ENCODE measurements at places on chromosomes 2 and 18. TPM values are rescaled to one million over a fixed set of nuclear protein-coding genes. Genes with fewer than 3 reads are reported as not detected.

Gene DCAF17
- 9.7 TPM for total RNA-seq

Gene DSC2
- 184 TPM for total RNA-seq

Gene FMNL2
- total RNA-seq: 17.5 TPM

Gene SERPINB5
- total RNA-seq: 6.1 TPM

Gene ADAM23
- total RNA-seq: 0.93 TPM

Gene SGPP2
- total RNA-seq: 54.0 TPM

Gene FNDC4
- 0.64 TPM for total RNA-seq

Gene ATP6V1C2
- total RNA-seq: 1.4 TPM

Gene MYOM1
- total RNA-seq: 2.8 TPM

Gene ABHD1
- not detected for total RNA-seq

Gene TMEM17
- 0.74 TPM for total RNA-seq

Gene NPAS2
- 33.9 TPM for total RNA-seq

Gene ASPRV1
- 0.82 TPM for total RNA-seq

Gene REG1B
- total RNA-seq: not detected

Gene TLX2
- total RNA-seq: 0.12 TPM

Gene CD8B2
- not detected for total RNA-seq

Gene CYRIA
- 3.8 TPM for total RNA-seq

Gene MC2R
- not detected for total RNA-seq

Gene EVA1A
- 0.25 TPM for total RNA-seq

Gene DYNAP
- not detected for total RNA-seq

Gene SULT1C3
- 0.77 TPM for total RNA-seq

Gene TMEM247
- not detected for total RNA-seq

Gene GKN2
- not detected for total RNA-seq
